ENCODE measurements at places on chromosomes 3 and 15.
A peak's percentile ranks its signal among the peaks of the same experiment; 100 is the strongest.

- no peak for DNase-seq
Observed at GRCh38 chr15:91593067-91593466, 260.4 kb upstream of the SLCO3A1 start.

- no peak for DNase-seq
Observed at GRCh38 chr3:188680189-188680588, 491.6 kb upstream of the TPRG1 start.

GRCh38 chr3:141523615-141524375 lies 37.0 kb downstream of the RASA2 start:
- no peak for DNase-seq

DNA sequence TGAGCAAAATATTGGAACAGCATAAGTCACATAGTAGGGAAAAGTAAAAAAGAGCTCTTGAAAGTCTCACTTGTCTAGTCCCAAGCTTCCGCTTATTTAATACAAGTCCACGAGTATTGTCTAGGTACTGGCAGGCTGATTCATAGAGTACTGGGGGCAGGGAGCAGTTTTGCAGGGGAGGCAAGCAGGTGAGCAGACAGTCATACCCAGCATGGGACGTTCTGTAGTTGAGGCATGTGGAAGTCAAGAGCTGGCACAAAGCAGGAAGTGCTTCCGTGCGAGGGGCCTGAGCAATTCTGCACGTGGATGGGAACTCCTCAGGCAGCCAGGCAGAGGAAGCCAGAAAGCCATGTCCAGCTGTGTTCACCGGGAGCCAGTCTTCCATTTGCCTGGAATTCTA lies 287.6 kb downstream of the EPHB1 start:
- DNase-seq: no peak

- no peak for DNase-seq
Observed at GRCh38 chr3:170428095-170428494, 9.4 kb downstream of the CLDN11 start.

GRCh38 chr15:23565395-23566070 lies at the start of gene MKRN3:
MKRN3 (plus strand) TSS chr15:23565674; CDS start chr15:23565783, 109 bp downstream.
- no peak for DNase-seq

- no peak for DNase-seq
Observed at GRCh38 chr3:115341208-115341607, 194.1 kb upstream of the ZBTB20 start.

DNA sequence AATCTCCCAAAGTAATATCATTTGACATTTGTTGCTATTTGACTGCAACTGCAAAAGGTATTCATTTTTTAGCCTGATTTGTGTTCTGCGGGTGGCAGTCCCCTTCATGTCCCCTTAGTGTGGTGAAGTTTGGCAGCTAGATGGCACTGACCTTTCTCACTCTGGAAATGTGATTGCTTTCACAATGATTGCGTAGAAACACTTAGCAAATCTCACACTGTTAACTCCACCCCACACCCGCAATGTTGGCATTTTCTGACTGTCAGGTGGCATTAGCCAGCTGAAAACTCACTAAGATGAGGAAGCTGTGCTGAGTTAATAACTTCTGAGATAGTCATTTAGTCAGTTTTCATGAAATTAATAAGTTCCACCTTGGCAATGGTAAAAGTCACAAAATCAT lies 76.9 kb downstream of the TRIM69 start:
- DNase-seq: no peak

GRCh38 chr15:85639752-85640381 lies 154.9 kb downstream of the KLHL25 start:
- no peak for DNase-seq

DNA sequence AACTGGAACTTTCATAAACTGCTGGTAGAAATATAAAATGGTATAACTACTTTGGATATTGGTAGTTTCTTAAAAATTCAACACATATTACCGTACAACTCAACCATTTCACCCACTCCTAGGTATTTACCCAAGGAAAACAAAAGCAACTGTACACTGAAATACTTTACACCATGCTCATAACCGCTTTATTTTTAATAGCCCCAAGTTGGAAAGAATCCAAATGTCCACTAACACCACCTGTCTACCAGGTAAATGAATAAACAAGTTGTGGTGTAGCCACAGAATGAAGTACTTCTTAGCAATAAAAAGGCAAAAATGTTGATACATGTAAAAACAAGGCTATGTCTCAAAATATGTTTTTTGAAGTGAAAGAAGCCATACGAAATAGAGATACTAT lies 215.9 kb upstream of the PEX5L start:
- no peak for DNase-seq

- DNase-seq: no peak
Observed at GRCh38 chr15:84946772-84947489, 34.7 kb upstream of the PDE8A start.

GRCh38 chr3:111738238-111738637 lies 120.8 kb upstream of the PHLDB2 start:
- DNase-seq: no peak

DNA sequence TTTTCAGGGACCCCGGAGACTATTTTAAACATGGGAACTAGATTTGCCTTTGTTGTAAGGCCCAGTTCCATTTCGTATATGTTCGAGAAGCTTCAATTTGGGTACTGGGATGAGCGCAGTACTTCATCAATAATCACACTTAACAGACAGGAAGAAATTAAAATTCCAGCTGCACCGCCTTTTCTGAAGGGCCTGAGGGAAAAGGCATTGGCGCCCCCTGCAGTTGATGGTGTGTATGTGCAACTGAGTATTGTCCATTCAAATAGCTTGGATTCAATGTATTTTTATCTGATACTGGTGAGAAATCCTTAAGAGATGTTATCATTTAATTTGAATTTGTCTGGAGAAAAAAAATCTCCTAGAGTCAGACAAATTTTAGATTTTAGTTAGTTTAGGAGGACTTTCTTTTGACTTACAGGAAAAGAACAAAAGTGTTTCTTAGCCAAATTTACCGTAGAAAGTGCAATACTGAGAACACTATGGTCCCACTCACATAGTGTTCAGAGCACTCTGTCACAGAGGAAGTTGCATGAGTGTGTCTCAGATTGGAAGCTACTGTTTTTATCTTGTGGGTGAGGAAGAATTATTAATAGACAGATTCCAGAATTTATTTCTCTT lies 5.4 kb upstream of the ALDH1A2 start:
- DNase-seq: peak; percentile 29

- DNase-seq: no peak
Observed at GRCh38 chr3:172705170-172705569, 5.7 kb downstream of the NCEH1 start.

DNA sequence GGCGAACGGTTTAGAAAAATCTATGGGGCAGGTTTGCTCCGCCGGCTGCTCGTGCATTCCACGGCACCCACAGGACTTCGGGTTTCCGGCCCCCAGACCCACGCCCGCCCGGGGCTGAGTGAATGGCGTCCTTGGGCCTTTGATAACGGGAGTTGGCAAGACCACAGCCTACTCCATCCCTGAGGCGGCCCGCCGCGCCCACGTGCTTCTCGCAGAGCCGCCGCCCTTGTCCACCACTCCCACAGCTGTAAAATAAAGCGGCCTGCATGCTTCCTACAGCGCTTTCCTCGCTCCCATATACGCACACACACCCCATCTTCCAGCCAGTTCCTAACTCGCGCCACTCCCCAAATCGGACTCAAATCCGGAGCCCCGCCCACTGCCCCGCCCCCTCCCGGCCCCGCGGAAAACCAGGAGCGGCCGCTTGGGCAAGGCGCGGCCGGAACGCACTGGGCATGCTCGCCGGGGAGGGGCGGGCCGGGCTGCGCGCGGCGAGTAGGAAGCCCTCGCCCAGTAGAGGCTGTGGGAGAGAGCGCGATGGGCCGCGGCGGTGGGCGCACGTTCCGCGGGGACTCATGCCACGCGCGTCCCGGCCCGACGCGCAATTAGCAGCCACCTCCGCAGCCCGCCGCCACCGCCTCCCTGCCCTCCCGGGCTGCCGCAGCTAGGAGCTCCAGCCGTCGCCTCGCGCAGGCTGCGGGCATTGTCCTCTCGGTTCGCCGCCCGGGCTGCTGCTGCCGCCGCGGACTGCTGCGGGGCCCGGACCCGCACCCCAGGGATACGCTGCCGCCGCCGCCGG lies at the start of gene RAP2B:
TSS of gene RAP2B (plus strand) at position 513 of the 799 bp plus-strand sequence. CDS start 468 bp downstream, outside the sequence.
- DNase-seq: peak; percentile 90

GRCh38 chr3:16415911-16416476 lies 97.5 kb downstream of the RFTN1 start:
- DNase-seq: no peak

Measured in ELF-1 (cell line).